ENCODE measurements at places on chromosomes 16 and 17. TPM values are rescaled to one million over a fixed set of nuclear protein-coding genes. Genes with fewer than 3 reads are reported as not detected.

RAB26 gene
- not detected for total RNA-seq

SP2 gene
- total RNA-seq = 10.0 TPM

SCN4A gene
- total RNA-seq = 0.17 TPM

DNA sequence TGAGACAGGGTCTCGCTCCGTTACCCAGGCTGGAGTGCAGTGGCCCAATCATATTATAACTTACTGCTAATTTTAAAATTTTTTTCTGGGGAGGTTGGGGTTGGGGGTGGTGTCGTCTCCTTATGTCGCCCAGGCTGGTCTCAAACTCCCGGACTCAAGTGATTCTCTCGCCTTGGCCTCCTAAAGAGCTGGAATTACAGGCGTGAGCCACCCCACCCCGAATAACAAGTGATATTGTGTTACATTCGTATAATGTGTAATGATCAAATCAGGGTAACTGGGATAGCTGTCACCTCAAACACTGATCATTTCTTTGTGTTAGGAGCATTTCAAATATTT is 16.2 kb upstream of the KPNA2 start:
- no peaks in the 10 kb centered on the region for H3K27me3 ChIP-seq
- H3K27ac ChIP-seq = peak overlapping the region; percentile 90

DNA sequence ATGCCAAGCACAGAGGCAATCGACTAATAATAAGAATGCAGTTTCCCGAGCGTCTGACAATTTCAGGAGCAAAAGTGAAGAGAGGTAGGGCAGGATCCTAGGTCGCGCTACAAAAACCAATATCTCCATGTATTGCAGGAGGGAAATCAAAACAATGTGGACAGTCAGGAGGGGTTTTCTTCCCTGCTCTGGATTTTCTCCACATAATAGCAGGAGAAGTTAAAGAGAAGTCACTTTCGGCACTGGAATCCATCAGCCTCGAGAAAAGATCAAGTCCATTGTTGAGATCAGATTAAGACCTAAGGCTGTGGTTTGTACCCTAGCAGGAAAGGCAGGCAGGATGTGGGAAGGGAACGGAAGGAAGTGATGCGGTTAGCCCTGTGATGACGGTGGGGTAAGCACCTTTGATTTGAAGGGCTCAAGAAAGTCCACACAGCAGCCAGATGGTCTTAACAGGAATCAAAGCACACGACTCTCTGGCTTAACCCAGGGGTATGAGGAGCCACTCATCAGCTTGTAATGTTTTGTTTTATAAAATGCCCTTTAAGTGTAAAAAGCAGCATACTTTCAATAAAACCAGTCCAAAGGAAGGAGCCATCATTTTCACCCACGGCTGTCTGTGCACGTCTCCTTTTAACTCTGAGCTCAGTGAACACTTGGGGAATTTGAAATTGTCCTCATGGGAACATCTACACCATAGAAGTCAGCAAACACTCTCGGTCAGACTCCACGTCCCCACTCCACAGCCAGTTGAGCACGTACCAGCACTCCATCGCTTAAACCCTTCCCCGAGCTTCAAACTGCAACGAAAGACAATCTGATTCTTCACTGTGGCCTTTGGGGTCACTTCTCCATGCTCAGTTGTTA is 15.8 kb upstream of the AKTIP start:
- H3K4me1 ChIP-seq = no peaks in the 10 kb centered on the region
- no peak overlapping the region for H3K4me3 ChIP-seq
- H3K36me3 ChIP-seq = no peaks in the 10 kb centered on the region
- H3K27ac ChIP-seq = peak overlapping the region; percentile 71
- no peaks in the 10 kb centered on the region for H3K27me3 ChIP-seq
- DNase-seq = no peak

GRCh38 chr16:89598199-89598598 is 15.2 kb upstream of the DPEP1 start:
- no peaks in the 10 kb centered on the region for H3K27me3 ChIP-seq
- no peak for DNase-seq
- H3K4me3 ChIP-seq = no peak overlapping the region
- no peak overlapping the region for H3K27ac ChIP-seq
- H3K36me3 ChIP-seq = no peaks in the 10 kb centered on the region
- H3K4me1 ChIP-seq = peaks cover 11% of the 10 kb centered on the region

DNA sequence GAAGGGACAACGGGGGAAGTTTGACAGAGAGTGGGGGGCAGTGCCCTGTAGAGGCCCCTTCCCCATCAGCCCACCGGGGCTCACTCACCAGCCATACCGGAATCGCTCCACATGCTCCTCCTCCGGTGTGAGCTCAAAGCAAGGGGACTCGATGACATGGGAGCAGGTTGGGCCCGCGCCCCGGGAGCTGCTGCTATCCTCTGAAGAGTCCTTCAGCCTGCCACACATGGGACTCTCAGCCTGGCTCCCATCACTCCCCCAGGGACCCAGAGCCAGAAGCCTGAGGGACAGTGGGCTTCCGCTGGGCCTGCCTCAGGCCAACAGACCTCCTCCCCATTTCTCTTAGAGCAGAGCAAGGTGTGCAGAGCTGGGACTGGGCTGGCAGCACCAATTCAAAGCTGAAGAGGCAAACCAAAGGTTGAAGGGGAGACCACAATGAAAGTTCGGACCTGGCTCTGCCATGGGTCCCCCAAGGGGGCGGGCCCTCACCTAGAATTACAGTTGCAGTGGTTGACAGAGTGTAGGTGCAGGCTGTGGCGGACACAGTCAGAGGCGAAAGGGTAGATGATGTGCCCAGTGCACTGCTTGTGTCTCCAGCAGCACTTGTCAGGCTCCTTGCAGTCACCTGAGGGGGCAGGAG is 7.3 kb downstream of the PROCA1 start:
- no peaks in the 10 kb centered on the region for H3K4me1 ChIP-seq
- no peaks in the 10 kb centered on the region for H3K27me3 ChIP-seq
- no peak for DNase-seq
- no peak overlapping the region for H3K4me3 ChIP-seq
- peaks cover 54% of the 10 kb centered on the region for H3K36me3 ChIP-seq
- no peak overlapping the region for H3K27ac ChIP-seq

DNA sequence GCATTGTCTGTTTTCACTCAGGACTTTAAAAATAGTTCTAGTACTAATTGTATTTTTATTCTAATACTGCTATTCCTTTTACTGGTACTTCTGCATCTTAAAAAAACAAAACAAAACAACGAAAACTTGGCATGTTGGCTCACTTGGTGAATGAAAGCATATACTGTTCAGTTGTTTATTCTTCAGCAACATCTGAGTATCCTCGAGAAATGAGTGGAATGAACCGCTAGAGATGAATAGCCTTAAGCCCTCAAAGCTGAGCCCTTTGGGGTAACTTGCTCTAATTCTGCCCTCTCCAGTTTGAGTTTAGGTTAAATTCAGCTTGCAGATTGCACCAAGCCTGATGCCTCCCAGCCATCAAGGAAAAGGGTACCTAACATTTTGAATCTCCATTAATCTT is 126.5 kb downstream of the WWOX start:
- H3K4me3 ChIP-seq = no peak overlapping the region
- peak; percentile 8 for DNase-seq
- no peaks in the 10 kb centered on the region for H3K36me3 ChIP-seq
- H3K27me3 ChIP-seq = no peaks in the 10 kb centered on the region

DNA sequence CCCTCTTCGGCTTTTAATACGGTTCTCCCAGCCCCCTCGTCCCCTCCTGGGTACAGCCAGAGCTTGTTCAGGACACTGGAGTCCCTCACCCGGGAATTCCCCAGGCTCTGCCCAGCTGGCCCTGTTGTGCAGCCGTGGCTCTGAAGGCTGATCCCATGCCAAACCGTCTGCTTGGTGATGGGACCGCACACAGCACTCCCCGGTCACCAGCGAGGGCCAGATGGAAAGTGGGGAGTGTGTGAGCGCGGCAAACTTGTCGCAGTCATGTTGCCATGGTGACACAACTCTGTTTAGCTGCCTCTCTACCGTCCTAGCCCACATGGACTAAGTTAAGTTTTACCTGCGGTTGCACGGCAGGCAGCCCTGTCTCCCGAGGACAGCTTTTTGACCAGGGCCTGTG is 107.9 kb downstream of the RAP1GAP2 start:
- H3K4me1 ChIP-seq = peaks cover 16% of the 10 kb centered on the region
- H3K27me3 ChIP-seq = no peaks in the 10 kb centered on the region
- H3K36me3 ChIP-seq = no peaks in the 10 kb centered on the region
- no peak for DNase-seq
- H3K4me3 ChIP-seq = no peak overlapping the region
- H3K27ac ChIP-seq = no peak overlapping the region

DNA sequence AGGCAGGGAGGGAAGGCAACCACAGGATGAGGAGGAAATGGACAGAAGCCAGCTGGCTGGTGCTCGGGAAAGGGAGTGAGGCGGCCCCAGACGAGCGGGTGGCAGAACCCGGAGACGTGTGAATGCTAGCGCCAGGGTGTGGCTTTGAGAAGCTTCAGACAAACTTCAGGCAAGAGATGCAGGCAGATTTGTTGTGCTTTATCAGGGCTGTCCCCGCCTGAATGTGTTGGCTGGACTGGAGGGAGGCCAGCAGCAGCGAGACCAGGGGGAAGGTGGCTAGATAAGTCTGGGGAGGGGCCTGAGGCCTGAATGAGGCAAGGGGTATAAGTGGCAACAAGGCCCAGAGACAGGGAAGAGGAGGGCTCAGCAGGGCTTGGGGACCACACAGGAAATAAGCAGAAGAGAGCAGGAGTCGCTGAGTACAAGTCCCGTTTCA is 22.0 kb downstream of the CAMKK1 start:
- peaks cover 53% of the 10 kb centered on the region for H3K36me3 ChIP-seq
- H3K4me3 ChIP-seq = no peak overlapping the region
- no peak overlapping the region for H3K27ac ChIP-seq
- no peaks in the 10 kb centered on the region for H3K27me3 ChIP-seq

- H3K27me3 ChIP-seq = peaks cover 92% of the 10 kb centered on the region
- H3K27ac ChIP-seq = no peak overlapping the region
- no peak overlapping the region for H3K4me3 ChIP-seq
- DNase-seq = no peak
- no peaks in the 10 kb centered on the region for H3K36me3 ChIP-seq
Observed at GRCh38 chr17:74920306-74920620, 2.8 kb downstream of the USH1G start.

GRCh38 chr16:46974352-46974751 is 878 bp upstream of the DNAJA2 start:
- peak overlapping the region; percentile 92 for H3K4me3 ChIP-seq
- peaks cover 8% of the 10 kb centered on the region for H3K36me3 ChIP-seq
- peaks cover 42% of the 10 kb centered on the region for H3K4me1 ChIP-seq
- H3K27ac ChIP-seq = peak overlapping the region; percentile 98
- no peak for DNase-seq

GRCh38 chr17:56832446-56832845 is 1.3 kb downstream of the C17orf67 start:
- H3K36me3 ChIP-seq = peaks cover 16% of the 10 kb centered on the region
- H3K27me3 ChIP-seq = no peaks in the 10 kb centered on the region
- H3K27ac ChIP-seq = no peak overlapping the region

DNA sequence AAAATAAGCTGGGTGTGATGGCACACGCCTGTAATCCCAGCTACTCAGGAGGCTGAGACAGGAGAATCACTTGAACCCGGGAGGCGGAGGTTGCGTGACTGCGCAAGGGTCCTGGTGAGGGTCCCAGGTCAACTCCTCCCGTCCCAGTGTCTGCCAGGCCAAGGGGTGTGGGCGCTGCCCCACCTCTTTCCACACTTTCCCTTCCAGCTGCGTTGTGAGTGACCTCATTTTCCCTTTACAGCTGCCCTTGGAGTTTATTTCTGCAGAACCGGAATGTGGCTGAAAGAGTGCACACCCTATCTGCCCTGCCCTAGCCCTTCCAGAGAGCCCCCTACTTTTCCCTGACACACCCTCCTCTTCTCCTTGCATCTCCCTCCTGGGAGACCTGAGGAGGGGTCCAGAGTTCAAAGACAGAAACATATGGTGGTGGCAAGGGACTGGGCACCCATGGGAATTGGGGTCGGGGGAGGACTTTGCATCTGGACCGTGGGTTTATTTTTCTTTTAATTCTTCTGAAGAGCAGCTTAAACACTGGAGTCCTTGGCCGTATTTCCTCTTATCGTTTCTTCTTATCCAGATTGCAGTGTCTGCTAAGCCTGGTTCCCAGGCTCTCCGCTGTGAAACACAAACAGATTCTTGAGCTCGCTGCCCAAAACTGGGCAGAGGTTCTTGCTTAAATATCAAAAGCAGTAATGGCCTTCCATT is 20.9 kb downstream of the MRC2 start:
- no peak for DNase-seq
- no peak overlapping the region for H3K4me3 ChIP-seq
- no peaks in the 10 kb centered on the region for H3K36me3 ChIP-seq
- peaks cover 29% of the 10 kb centered on the region for H3K4me1 ChIP-seq
- H3K27ac ChIP-seq = peak overlapping the region; percentile 20

DNA sequence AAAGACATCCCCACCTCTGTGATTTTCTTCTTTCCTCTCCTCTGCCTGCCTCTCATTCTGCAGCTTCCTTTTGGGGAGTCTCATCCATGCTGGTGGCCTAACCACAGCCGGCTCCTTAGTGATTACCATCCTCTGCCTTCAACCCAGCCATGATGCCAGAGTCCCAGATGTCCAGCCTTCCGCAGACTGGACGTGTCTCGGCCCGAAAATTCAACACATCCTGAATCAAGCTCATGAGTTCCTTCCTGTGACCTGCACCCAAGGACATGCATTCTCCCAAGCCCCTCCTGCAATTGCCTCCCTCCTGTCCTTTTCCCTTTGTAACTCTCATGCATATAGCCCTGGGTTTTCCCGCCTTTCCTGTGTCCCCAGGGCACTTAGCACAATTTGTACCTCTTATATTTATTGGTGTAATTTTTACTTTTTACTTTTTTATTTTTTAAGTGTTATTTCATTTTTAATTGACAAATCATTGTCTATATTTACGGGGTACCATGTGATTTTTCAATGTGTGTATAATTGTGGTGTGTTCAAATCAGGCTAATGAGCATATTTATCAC is 1.2 kb upstream of the SLC13A5 start:
- H3K27me3 ChIP-seq = peaks cover 83% of the 10 kb centered on the region
- H3K4me3 ChIP-seq = no peak overlapping the region
- peaks cover 12% of the 10 kb centered on the region for H3K4me1 ChIP-seq
- no peaks in the 10 kb centered on the region for H3K36me3 ChIP-seq
- DNase-seq = no peak

- H3K27ac ChIP-seq = no peak overlapping the region
- H3K36me3 ChIP-seq = no peaks in the 10 kb centered on the region
- H3K27me3 ChIP-seq = no peaks in the 10 kb centered on the region
Observed at GRCh38 chr17:15894258-15894657, 50.7 kb upstream of the ADORA2B start.

- H3K27me3 ChIP-seq = no peaks in the 10 kb centered on the region
- no peak for DNase-seq
- H3K4me1 ChIP-seq = peaks cover 7% of the 10 kb centered on the region
- no peak overlapping the region for H3K4me3 ChIP-seq
Observed at GRCh38 chr16:27374804-27375425, 27.1 kb upstream of the IL21R start.
